Fibroblast of skin of abdomen (primary cell): ENCODE measurements at places on chromosomes 6 and 20.

DNA sequence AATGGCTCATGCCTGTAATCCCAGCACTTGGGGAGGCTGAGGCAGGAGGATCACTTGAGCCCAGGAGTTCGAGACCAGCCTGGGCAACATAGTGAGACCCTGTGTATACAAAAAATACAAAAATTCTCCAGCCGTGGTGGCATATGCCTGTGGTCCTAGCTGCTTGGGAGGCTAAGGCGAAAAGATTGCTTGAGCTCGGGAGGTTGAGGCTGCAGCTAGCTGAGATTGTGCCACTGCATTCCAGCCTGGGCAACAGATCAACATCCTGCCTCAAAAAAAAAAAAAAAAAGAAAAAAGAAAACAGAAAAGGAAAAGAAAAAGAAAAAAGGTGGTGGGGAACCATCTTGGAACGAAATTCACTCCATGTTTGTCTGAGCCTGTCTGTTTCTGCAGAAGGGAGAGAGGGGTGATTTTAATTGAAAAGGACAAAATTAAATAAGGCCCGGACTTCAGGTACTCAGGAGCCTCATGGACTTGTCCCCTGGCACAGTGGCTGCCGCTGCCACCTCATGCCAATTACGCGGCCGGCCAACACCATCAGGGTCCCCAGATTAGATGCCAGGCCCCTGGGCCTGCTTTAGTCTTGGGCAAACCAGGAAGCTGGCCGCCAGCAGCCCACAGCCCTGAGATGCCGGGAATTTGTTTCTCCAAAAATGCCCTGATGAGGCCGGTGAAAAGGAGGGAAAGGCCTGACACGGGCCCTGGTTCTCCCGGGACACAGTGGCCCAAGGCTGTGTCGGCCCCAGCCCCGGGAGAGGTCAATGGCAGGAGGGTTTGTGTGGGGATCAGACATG lies 37.8 kb upstream of the STX16 start:
- DNase-seq = no peak

GRCh38 chr6:158642097-158642601 lies 2.4 kb downstream of the DYNLT1 start:
- peak; percentile 28 for DNase-seq

- no peak for DNase-seq
Measured at GRCh38 chr20:37804584-37805566, 98.1 kb upstream of the VSTM2L start.

DNA sequence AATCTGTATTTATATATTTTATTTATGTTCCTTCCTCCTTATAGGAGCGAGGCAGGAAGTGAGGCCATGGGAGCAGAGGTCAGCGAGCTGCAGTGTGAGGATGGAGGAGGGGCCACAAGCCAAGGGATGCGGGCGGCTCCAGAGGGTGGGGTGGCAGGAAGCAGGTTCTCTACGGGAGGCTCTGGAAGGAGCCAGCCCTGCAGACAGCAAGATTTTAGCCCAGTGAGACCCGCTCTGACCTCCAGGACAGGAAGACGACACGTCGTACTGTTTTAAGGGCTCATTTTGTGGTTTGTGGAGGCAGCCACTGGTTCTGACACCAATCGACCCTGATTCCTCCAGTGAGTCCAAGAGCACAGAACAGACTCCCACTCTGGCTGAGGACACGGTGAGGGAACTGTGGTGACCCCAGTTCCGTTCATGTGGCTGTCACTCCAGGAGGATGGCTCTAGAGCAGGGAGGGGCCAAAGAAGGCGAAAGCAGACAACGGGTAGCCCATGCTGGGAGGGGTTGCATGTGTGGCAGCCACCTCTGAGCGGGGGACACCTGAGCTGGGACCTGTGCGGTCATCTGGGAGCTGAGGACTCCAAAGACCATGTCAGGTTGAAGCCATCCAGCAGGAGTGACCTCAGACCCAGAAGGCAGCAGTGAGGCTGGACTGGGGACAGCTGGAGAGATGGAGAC lies 100.1 kb upstream of the BHLHE23 start:
- no peak for DNase-seq

DNA sequence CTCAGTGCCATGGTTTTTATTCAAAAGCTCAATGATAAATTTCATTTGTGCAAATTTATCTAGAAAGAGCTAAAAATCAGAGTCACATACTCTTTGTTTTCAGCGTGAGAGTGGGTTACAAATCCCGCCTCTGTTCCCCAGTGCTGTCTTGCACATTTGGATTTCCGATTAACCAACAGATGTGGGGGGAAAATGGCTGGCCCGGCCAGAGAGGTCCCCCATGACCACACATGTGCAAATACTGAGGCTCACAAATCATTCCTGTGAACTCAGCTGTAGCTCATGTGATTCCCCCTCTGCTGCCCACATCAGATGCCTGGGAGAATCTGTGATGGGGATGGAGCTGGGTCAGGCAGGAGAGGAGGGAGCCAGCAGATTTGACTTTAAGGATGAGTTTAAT lies 168.7 kb downstream of the PAX1 start:
- DNase-seq = no peak

- DNase-seq = no peak
Measured at GRCh38 chr6:45931232-45931631, 84.4 kb downstream of the CLIC5 start.

- no peak for DNase-seq
Measured at GRCh38 chr6:129269076-129269475, 386.1 kb downstream of the LAMA2 start.

DNA sequence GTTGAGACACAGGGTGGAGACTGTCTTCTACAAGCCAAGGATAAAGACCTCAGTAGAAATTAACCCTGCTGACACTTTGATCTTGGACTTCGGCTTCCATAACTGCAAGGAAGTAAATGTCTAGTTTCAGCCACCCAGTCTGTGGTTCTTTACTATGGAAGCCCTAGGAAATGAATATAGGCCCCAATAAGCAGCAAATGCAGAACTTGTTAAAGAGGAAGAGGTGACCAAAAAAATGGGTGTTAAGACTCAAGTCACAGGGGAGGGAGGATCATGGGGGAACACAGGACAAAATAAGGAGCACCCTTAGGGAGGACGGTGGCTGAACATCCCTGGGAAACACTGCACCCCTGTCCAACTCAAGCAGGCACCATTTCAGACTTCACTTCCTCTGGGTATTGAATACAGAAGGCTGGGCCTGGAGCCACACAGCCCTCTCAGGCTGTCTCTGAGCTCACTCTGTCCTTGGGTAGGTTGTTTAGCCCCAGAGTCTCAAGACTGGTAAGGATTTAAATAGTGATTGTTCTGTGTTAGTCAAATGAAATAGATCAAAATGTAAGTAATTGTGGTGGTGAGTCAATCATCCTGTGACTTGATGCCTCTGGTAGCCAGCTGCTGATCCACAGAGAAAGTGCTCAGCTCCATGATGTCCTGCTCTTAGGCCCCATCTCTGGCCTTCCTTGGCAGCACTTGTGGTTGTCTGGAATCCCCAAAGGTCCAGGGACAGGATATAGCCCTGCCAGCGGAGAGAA lies 30.5 kb upstream of the SIRPD start:
- no peak for DNase-seq
